Bronchus fibroblast of lung (primary cell): ENCODE measurements at places on chromosomes 1 and 21. TPM values are rescaled to one million over a fixed set of nuclear protein-coding genes. Genes with fewer than 3 reads are reported as not detected.

IGSF9 gene
- under 0.01 and 0.17 TPM in 2 replicates for total RNA-seq

RAP1GAP gene
- not detected in 2 replicates for total RNA-seq

AIRE gene
- total RNA-seq = not detected in 2 replicates

CA14 gene
- total RNA-seq = not detected in 2 replicates

COL11A1 gene
- 7.9 and 8.8 TPM in 2 replicates for total RNA-seq

NUAK2 gene
- total RNA-seq = 6.1 and 6.7 TPM in 2 replicates
